ENCODE measurements at places on chromosomes 16 and 17.

DNA sequence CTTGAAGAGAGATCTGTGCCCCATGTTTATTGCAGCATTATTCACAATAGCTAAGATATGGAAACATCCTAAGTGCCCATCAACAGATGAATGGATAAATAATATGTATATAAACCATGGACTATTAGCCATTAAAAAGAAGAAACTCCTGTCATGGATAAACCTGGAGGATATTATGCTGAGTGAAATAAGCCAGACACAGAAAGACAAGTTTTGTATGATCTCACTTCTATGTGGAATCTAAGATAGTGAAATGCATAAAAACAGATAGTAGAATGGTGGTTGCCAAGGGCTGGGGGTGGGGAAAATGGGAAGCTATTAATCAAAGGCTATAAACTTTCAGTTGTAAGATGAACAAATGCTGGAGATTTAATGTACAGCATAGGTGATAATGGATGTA is 19.9 kb upstream of the HEATR6 start:
- DNase-seq: no peak

- DNase-seq: no peak
Observed at GRCh38 chr17:42460371-42460770, 1.7 kb downstream of the ATP6V0A1 start.

- DNase-seq: no peak
Observed at GRCh38 chr17:50101346-50102163, 6.4 kb downstream of the PDK2 start.

GRCh38 chr17:17816240-17816814 is 20.5 kb downstream of the SREBF1 start:
- DNase-seq: no peak

GRCh38 chr17:40833882-40834281 is 11.5 kb upstream of the KRT10 start:
- no peak for DNase-seq

DNA sequence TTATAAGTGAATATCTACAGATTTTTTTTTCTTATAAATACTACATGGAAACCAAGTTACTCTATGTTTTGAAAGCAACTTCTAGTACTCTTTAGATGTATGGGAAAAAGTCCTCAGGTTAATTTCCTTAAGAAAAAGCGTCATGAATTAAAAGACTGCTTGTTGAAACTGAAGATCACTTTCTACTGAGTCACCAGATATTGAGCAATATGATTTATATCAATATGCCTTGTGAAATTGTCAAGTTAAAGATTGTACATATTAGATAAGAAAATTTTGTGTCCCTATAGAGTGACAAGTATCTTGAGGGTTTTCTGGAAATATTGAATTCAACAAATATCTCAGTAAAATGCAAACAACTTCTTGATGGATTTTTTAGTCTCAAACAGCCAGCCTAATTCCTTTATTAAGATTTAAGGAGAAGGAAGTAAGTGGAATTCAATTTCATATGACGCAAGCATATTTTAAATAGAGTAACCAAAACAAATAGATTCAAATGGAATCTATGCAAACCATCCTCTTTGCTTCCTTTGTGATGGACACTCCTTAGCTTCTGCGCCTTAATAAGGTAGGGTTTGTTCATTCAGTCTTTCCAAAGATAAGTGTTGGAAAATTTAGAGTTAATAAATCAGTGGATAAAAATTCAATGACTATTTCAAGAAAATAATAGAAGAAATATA is 16.6 kb downstream of the KRT12 start:
- DNase-seq: no peak

GRCh38 chr17:31371511-31372097 is 19.9 kb upstream of the RAB11FIP4 start:
- DNase-seq: no peak

DNA sequence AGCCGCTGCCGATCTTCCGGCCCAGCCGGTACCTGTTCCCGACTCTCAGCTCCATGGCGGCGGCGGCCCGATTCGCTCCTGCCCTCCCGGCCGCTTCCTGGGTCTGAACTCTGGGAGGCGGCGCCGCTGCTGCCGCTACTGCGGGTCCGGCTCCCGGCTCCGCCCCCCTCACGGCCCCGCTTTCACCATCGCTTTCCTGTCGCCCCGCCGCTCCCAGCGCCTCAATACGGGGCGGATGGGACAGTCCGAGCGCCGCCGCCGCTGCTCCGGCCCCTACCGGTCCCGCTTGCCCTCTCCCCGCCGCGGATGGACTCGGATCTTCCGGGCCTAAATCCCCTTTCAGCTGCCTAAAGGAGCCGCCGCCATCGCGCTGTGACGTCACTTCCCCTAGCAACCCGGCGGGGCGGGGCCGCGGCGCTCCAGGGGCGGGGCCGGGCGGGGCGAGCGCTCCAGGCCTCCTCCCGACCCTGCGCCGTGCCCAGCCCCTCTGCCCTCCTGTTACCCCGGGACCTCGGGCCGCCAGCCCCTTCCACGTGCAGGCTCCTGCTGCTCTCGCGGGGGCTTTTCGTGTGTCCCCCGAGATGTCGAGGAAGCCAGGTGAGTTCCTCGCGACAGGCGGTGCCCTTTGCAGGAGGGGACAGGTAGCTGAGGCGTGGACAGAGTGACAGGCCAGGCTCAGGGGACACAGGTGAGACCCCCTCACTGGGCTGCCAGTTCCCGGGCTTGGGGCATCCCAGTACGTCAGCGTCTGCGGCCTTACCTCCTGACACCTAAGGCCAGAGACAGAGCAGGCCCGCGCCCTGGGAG is at the start of gene CSNK1D:
Gene CSNK1D (minus strand): TSS at position 374 of the 807 bp plus-strand sequence. CDS start 319 bp downstream, at position 55.
- peak; percentile 85 for DNase-seq

DNA sequence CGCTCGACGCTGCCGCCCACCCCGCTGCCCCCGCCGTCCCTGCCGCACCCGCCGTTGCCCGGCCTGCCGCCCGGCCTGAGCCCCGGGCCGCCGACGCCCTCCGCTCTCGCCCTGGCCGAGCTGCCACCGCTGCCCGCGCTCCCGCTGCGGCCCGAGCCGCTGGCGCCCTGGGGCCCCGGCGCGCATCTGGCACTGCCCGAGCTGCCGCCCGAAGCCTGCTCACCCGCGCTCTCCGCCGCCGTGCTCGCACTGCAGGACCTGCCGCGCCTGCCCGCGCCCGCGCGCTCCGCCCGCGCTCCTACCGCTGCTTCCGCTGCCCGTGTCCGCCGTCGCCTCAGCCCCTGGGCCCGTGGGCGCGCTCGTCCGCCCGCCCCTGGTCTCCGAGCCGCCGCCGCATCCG is 8.4 kb upstream of the CLDN9 start:
- no peak for DNase-seq

- DNase-seq: no peak
Observed at GRCh38 chr16:11675561-11676511, 7.6 kb downstream of the SNN start.

- DNase-seq: no peak
Observed at GRCh38 chr17:9021992-9022572, 772 bp downstream of the NTN1 start.

- DNase-seq: peak; percentile 2
Observed at GRCh38 chr16:20300312-20301097, 26.8 kb downstream of the GP2 start.

DNA sequence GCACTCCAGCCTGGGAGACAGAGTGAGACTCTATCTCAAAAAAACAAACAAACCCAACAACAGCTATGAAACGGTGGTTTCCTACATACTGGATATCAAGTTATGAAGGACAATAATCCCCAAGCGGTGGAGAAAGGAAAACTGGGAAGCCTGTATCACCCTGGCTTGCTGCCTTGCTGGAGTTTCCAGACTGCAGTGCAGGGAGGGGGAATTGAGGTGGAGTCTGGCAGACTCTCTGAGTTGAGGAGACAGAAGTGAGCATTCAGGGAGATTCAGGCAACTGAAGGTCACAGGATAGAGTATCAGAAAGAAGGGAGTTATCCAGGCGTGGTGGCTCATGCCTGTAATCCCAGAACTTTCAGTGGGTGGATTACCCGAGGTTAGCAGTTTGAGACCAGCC is 11.9 kb downstream of the QRICH2 start:
- no peak for DNase-seq

GRCh38 chr17:82802075-82802780 is 37.6 kb downstream of the ZNF750 start:
- DNase-seq: no peak

DNA sequence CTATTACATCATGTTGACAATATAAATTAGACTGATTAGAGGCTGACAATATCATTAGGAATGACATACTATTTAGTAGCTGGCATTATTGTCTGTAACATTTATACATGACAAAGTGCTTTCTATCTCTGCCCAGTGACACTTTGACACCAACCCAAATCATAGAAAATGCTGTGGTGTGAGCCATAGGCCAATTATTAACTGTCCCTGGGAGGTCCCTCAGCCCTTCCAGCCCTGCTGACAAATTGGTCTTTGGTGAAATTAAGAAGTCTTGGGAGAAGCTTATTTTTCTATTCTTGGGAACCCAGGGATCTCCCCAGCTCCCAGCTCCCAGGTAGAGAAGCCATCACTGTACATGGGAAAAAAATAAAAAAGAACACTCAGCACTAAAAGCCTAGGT is 179.6 kb downstream of the AIPL1 start:
- no peak for DNase-seq

DNA sequence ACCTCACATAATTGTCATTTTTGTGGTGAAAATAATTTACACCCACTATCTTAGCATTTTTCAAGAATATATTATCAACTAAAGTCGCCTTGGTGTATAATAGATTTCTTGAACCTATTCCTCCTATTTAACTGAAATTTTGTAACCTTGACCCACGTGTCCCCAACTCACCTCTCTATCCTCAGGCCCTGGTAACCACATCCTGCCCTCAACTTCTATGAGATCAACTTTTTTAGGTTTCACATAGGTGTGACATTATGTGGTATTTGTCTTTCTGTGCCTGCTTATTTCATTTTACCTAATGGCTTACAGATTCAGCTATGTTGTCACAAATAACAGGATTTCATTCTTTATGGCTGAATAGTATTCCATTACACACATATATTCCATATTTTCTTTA is 73.0 kb upstream of the CNTNAP4 start:
- DNase-seq: no peak

DNA sequence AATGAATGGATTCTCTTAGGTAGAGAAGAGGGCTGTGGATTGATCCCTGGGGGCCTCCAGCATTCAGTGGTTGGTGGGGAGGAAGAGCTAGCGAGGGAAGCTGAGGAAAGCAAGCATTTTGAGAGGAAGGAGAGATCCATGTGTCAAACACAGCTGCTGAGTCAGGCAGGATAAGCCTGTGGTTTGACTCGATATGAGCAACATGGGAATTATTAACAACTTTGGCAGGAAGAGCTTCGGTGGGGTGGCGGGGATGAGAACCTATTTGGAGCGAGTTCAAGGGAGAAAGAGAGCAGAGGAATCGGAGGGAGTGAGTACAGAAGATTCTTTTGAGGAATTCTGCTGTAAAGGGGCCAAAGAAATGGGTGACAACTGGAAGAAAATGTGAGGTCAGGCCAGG is 59.5 kb upstream of the CDC42EP4 start:
- no peak for DNase-seq

DNA sequence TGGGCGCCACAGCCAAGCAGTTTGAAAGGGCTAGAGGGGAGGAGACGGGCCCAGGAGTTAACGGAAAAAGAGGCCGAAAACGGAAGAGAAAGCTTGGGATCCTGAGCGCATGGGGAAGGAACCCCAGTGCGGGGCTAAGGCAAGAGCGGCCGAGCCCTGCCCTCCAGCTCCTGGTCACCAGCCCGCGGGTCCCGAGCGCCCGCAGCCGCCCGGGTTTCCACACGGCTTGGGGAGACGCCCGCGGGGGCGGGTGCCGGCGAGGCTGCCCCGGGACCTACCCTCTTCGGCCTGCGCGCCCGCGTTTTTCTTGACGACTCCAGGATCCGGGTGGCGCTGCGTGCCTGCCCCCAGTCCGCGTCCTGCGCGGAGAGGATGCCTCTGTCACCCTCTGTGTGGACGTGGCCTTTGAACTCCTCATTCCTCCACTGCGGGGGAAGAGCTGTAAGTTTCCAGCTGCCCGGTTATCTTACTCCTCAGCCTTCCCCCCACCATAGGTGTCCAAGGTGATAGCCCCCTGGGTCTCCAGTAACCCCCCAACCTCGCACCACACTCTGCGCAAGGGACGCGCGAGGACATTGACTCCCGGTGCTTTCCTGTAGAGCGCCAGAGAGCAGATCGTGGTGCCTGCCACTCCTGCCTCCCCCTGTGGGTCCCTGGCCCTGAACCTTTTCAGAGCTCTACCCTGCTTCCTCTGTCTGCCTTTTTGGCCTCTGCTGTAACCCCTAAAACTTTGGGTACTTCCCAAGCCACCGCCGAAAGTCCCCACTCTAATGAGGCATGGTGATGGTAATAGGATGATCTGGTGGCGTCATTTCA is 1.7 kb upstream of the CDH11 start:
- DNase-seq: no peak

DNA sequence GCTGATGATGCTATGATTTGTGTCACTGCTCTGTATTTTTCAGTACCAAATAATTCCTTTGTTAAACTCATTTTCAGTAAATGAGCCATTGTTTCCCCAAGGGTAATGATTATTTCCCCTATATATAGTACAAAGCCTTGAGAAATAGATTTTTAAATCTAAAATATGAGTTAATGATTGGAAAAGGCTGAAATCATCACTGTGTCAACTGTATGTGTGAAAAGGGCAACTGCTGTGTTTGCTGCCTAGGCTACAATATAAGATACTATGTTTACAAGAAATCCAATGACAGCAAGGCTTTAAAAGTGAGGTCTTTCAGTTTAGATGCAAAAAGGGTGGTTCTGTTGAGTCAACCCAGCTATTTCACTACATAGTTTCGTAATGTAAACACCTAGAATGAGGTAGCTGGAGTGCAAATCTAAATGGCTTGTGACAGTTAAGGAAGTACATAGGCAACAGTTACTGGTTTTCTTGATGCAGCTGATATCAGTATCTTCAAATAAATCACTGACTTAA is 15.3 kb downstream of the NLK start:
- DNase-seq: no peak

DNA sequence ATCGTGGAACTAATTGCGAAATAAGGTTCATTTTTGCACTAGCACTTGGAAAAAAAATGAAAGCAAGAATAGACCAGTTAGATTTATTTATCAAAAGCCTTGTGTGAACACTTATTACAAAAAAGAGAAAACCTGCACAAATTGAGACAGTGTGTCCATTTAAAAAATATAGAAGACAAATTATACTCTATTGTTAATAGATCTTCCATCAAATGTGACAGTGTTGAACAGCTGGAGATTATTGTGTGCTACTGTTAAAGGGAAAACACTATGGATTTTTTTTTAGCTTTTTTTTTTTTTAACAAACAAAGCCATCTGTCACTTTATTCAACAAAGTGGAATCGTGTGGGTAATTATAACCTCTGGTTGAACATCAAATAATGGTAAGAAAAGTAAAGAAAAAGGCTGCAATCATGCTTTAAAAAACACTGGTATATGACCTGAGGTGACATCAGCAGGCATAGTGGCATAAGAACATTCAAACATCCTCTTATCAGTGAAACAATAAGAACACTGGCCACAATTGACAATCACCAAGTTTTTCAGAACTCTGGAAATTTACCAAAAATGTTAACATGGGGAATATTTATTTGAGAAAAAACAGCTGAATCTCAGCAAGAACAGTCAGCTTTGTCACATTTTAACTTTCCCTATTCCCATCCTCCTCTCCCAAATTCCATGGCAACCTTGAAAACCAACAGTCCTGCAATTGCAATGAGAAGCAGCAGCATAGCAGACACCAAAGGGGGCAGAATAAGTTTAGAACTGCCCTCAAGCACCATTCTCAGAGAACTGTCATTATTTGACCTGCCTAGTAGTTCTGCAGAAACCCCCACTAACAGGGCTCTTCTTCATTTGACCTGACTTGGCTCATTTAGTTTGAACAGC is 442.3 kb upstream of the MON1B start:
- no peak for DNase-seq
